ENCODE measurements at places on chromosomes 3 and 15.

DNA sequence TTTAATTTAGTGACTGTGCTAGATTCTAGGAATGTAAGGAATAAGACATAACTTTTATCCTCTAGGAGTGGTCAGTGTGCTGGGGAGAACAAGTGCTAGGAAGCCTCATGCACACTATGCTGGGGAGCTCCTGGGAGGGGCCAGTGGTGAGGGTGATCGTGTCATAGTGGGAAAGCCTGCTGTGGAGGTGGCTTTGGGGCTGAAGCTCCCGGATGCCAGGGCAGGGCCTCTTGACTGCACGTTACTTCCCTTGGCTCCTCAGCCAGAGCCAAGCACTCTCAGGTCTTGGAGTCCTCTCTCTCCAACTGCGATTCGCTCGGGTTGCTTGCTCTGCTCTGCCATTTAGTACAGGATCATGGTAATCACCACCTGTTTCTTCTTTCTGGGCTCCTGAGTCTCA, 33.6 kb downstream of the SQOR start:
- no peak for DNase-seq

DNA sequence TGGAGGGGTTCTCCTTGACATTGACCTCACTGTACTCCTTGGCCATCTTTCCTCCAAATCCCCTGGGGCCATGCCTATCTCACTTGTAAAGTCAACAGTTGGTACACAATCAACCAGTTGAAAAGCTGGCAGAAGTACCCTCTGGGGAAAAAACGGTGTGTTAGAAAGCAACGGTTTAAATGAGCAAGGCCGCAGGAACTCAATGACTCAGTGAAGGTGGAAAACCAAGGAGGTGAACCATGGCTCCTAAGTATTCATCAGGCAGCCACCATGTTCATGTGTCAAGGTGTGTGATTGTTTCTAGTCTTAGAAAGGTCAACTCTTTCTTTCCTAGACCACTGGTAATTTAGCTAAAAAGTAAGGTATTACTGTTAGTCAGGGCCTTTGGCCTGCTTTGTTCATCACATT, 130.9 kb upstream of the SATB1 start:
- DNase-seq = no peak

DNA sequence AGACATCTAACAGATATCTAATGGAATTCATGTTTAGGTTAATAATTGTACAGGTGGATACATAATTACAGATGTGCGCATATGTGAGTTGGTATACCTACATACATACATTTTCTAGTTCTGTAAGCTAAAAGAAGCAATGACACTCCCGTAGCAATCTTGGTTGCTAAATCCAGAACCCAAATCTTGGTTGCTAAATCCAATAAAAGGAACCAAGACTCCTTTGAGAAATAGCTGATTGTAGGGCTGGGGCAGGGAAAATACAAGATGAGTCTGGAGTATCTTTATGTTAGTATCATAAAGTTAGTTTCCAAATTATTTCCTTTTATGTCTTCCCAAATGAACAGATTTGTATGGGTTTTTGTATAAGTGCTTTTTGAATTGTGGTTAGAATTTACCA, 135.2 kb downstream of the TMCC1 start:
- DNase-seq = no peak

DNA sequence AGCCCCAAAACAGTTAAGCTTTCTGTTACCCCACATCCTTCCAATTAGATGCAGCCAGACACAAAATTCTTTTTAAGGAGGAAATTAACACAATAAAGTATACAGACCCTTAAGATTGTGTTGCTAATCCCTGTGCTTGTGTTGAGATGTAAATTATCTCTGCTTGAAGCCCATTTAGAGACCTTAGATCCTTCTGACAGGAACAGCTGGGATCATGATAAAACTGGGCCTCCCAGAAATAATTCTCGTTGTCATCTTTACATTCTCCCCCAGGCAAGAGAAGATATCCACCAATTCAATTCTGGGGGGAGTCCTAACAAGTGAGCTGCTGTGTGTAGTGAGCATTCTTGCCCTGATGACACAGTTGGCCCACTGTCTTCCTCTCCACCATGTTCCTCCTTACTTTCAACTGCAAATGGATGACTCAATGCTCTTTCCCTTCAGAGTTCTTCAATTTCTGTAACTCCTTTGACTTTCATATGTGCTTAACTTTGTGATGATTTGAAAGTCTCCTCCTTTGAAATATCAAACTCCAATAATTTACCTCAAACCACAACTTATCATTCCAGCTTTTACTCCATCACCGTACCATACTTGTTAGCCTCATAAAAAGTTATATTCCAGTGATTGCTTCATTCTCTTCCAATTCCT, 186.6 kb downstream of the RAP2B start:
- no peak for DNase-seq

- DNase-seq = no peak
Observed at GRCh38 chr3:24229468-24230221, 265.0 kb downstream of the THRB start.

DNA sequence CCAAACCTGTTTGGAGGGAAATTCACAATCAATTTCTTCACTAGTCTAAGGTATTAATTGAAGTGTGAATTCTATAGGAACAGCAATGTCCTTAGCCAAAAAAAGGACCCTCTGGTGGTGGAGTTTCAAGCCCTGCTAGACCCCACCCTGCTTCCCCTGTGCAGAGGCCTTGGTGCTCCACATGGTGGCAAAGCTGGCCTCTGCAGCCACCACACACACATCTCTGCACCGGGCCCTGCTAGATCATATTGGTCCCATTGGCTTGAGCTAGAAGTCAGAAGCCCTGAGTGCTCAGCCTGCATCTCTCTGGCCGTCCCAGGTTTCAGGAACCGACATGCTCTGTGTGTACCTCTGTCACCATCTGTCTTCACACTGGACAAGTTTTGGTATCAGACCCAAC, 220.9 kb upstream of the TRIM42 start:
- DNase-seq = no peak

DNA sequence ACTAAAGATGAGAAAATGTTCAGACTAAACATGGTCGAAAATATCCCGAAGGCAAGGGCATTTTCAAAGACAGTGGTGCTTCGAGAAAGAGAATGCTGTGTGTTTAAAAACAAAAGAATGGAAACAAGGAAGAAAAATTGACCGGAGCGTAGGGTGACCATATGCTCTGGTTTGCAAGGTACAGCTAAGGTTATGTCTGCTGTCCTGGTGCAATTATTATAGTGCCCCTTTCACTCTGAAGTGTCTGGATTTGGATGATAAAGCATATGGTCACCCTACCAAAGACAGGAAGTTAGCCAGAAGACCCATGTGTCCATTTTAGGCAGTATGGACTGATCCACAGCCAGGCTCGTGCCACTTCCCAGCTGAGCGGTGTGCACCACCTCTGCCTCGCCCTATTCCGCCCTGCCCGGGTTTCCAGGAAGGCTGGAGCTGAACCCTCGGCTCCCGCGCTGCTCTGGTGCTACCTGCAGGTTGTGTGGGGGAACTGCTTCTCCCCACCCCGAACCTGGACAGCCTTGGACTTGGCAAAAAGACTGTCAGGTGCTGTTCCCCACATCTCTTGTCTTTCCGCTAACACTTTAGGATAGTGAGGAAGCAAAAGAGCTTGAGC, 25.2 kb downstream of the GOLGA6D start:
- no peak for DNase-seq

- no peak for DNase-seq
Observed at GRCh38 chr3:118973050-118973449, 61.6 kb downstream of the IGSF11 start.

GRCh38 chr3:170712336-170712735, 126.5 kb upstream of the SLC7A14 start:
- no peak for DNase-seq

DNA sequence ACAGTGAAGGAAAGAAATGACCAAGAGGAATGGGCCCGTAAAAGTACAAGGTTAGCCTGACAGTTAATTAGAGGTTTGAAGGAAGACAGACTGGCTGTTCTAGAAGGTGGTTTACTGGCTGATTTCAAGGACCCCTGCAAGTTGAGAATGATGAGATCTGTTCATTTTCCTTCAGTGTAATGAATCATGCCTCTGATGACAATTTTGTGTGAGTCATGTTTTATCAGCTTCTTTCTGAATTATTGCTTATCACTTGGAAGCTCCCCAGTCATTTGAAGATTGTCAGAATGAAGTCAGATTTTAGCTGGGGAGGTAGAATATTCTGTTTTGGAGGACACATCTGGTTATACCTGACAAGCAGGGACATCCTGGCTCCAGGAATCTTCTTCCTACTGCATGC, 50.6 kb downstream of the DRD3 start:
- DNase-seq = no peak

DNA sequence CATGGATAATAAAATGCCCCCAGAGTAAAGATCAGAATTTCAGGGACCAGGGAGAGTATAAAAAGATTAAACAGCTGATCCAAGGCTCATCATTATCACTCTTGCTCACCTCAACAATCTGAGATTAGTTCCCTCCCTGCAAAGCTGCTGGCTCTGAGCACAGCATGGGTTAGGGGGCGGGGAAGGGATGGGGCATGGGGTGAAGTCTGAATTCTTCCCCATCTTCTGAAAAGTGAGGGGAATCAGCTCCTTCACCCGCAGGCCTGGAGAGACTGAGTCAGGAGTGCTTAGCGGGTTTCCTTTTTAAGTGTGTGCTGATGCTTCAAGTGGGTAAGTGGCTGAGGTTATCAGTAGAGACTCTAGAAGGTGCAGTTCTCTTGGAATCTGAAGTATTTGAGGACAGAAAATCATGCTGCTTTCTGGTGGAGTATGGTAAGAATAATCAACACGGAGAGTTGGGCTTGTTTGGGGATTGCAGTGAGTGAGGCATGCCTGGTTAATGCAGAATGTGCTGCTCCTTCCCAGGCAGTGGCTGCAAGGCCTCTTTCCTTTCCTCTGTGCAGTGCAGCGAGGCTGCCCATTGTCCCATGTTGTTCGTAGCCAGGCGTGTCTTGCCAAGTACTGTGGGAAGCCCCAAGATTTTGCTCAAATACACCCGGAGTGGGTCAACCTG, 59.2 kb upstream of the TRAK1 start:
- DNase-seq = no peak

DNA sequence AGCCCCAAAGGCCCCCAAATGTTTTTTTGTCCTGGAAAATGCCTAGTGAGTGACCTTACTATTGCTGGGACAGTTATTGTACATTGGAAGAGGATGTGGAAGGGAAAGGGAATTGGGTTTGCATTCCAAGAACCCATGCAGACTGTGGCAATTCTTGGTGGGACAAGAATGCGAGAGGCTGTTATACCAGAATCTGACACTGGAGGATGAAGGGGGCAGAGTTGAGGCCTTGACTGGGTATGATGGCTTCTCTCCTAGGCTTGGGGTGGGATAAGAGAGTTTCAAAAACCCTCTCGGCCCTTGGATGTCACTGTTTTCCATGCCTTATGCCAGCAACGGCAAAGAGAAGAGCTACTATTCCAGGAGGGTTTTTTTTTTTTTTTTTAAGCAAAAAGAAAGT, 25.3 kb downstream of the IL16 start:
- DNase-seq = no peak
